ENCODE measurements at places on chromosomes 13 and 19. TPM values are rescaled to one million over a fixed set of nuclear protein-coding genes. Genes with fewer than 3 reads are reported as not detected.
A peak's percentile ranks its signal among the peaks of the same experiment; 100 is the strongest.

Gene CAMSAP3
- total RNA-seq = 47.6 TPM

Gene MEIOSIN
- not detected for total RNA-seq

Gene KLK7
- not detected for total RNA-seq

Gene KLK10
- not detected for total RNA-seq

Gene GJB6
- total RNA-seq = not detected

Gene MICU2
- 37.2 TPM for total RNA-seq

Gene ZNF20
- 8.1 TPM for total RNA-seq

Gene ZNF555
- 8.4 TPM for total RNA-seq

Gene ERICH4
- not detected for total RNA-seq

Gene MCEMP1
- total RNA-seq = not detected

GRCh38 chr19:7099597-7099921, 30.1 kb downstream of the ZNF557 start:
- peak; percentile 93 for DNase-seq

DNA sequence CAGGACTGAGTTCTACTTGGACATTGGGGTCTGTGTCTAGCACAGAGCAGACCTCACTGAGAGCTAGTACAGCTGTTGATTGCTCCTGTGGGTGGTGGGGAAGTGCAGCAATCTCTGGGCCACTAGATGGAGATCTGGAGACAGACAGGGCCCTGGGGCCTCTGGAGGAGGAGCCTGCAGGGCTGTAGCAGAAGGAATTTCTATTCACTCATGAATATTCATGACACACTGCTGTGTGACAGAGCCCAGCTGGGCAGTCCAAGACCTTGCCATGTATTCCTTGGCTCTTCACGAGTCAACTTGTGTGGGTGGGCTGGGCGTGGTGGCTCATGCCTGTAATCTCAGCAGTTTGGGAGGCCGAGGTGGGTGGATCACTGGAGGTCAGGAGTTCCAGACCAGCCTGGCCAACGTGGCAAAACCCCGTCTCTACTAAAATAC, 37.5 kb downstream of the SUGP2 start:
- peak; percentile 75 for DNase-seq

- DNase-seq = no peak
Observed at GRCh38 chr13:21501686-21502085, 42.6 kb upstream of the ZDHHC20 start.

DNA sequence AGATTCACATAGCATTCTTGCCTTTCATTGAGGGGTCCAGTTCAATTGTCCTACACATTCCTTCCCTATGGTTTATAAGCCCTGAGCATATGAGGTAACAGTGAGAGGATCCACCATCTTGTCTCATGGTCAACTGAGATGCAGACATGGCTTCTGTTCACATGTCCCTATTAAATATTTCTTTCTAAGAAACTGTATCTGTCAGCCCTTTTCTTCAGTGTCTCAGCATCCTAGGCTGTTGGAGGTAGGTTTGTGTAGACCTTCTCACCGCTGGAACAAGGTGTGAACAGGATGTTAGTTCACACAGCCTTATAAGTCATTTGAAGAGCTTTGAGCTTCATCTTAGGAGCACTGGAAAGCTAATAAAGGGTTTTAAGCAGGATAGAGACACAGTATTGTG, 110.3 kb upstream of the EDNRB start:
- no peak for DNase-seq

GRCh38 chr19:3770136-3770999, 1.7 kb downstream of the RAX2 start:
- DNase-seq = no peak

DNA sequence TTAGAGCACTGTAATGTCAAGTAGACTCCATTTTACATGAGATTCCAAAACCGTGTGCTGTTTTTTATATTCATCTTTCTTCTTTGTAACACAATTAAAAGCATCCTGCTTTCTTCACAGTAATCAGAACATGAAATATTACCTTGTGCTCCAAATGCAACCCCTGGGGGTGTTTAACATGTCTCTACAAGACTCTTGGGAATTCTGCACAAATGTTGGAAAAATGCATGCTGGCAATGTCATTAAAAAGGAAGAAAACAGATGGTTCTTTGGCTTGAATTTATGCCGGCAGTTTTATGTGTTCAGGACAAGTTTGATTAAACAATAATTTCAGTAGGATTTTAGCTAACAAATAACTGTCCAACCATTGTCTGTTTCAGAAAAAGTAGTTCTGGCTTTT, 159.1 kb downstream of the LIG4 start:
- no peak for DNase-seq

DNA sequence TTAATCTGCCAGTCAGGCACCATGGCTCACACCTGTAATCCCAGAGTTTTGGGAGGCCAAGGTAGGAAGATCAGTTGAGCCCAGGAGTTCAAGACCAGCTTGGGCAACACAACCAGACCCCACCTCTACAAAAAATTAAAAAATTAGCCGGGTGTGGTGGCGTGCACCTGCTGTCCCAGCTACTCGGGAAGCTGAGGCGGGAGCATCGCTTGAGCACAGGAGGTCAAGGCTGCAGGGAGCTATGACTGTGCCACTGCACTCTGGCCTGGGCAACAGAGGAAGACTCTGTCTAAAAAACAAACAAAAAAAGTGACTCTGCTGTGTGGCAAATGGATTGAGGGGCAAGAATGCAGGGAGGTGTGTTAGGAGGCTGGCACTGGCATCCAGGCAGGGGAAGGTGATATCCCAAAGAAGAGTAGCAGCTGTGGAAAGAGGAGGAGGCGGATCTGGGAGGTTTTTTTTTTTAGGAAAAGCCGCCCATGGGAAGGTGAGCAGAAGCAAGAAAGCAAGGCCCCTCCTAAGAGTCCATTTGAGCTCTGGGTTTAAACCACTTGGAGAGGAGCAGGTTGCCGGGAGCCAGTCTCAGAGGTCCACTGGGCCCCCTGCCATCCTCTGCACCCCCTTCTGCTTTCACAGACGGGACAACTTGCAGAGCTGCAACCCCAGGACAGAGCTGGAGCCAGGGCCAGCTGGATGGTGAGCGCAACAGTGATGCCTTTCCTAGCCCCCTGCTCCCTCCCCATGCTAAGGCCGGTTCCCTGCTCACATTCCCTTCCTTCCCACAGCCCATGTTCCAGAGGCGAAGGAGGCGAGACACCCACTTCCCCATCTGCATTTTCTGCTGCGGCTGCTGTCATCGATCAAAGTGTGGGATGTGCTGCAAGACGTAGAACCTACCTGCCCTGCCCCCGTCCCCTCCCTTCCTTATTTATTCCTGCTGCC, 2.1 kb downstream of the HAMP start:
- DNase-seq = no peak

GRCh38 chr13:46899801-46900200, 2.9 kb upstream of the HTR2A start:
- DNase-seq = no peak

DNA sequence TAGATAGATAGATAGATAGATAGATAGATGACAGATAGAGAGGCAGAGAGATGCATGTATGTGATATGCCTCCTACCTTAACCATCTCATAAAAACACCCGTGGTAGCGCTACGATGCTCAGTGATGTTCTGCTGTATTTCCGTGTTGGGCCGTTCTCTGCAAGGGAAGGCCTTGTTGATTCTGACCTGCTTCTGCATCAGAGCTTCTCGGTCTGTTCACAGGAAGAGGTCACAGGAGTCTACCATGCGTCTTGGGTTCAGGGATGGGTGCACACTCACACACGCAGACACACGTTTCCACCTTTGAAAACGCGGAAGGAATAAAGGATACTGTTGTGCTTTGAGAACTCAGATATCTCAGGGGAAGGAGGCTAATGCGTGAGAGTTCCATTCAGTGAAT, 316.9 kb downstream of the TEX29 start:
- DNase-seq = no peak

DNA sequence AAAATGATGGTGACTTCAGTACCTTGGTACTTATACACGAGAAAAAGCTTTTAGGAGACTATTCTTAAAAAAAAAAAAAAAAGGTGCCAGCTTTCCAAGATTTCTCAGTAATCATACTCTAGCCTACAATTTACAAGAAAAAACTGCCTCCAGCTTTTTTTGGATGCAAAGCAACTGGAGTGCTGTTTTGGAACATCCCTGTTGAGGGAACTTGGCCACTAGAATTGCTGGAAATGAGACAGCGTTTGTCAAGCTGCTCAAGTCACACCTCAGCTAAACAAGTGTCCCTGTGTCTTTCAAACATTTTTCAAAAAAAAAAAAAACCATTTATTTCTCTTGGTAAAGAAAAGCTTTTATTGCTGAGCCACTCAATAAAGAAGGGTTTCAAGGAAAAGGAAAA, 413.1 kb upstream of the ARGLU1 start:
- DNase-seq = no peak

GRCh38 chr19:13037161-13037560, 41.9 kb downstream of the NFIX start:
- no peak for DNase-seq

All from glutamatergic neuron (in vitro differentiated cells).